Right kidney (tissue), 9 donors: ENCODE measurements at places on chromosomes 6 and 20.

GRCh38 chr20:23869520-23869919 is 10.0 kb downstream of the CST5 start:
- no peak for DNase-seq

- peak; percentile 11 for DNase-seq
These were observed 181.2 kb upstream of the SHLD1 start for GRCh38 chr20:5569021-5569420.

GRCh38 chr6:26311012-26311384 is 54.0 kb upstream of the BTN3A2 start:
- no peak for DNase-seq

DNA sequence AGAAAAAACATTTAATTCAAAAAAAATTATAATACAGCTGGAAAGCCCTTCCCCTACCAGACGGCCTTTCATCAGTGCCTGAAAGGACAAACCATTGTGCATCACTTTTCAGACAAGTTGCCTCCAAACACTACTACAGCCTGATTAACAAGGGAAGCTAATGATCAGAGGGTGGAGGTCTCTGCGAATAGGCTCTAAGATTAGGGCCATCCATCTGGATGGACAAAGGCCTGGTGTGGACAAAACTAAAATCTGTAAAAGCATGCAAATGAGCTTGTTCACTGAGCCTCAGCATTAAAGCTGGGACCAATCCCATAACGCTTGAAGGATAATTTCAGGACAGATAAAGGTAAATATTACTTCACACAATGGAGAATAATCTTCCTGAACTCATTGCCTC is 228.7 kb upstream of the PLN start:
- no peak for DNase-seq

DNA sequence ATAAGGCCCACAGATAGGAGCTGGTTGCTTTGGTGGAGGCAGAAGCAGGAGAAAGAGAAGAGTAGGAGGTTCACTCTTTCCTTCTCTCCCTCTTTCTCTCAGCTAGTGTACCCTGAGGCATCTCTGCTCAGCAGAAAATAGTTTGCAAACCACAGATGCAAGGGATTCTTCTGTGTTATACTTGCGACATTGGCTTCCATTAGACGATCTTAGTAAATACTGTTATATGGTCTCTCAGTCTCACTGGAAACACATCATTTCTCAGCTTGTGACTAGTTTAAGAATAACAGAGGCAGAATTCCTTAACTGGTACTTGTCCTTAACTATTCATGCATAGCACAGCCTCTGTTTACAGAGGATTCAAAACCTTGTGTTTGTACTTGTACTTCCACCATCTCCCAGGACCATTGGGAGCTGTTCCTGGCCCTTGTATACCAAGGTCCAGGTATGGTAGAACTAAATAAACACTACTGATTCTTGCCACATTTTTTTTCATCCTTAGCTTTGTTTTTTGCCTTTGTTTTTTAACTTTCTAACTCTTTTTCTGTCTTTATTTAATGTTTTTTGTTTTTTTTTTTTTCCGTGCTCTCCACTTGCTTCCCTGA is 218.2 kb downstream of the OTOR start:
- DNase-seq, result no peak

- no peak for DNase-seq
These were observed 150.2 kb downstream of the LRFN2 start for GRCh38 chr6:40436685-40437604.

DNA sequence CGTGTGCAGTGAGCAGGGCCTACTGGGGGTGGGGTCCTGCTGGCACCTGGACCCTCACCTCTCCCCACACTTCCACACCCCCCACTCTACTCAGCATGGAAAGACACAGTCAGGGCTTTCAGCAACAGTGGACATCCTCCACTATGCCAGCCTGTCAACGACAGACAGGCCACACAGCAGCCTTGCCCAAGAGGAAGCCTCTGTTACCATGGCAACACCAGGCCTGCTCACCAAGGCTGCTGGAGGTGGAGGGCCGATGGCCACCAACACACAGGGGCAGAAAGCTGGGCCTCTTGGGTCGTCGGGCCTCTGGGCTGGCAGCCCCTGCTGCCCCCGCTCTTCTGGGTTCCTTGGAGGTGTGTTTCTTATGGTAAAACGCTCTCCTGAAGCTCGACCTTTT is 13.6 kb downstream of the BNIP5 start:
- no peak for DNase-seq

DNA sequence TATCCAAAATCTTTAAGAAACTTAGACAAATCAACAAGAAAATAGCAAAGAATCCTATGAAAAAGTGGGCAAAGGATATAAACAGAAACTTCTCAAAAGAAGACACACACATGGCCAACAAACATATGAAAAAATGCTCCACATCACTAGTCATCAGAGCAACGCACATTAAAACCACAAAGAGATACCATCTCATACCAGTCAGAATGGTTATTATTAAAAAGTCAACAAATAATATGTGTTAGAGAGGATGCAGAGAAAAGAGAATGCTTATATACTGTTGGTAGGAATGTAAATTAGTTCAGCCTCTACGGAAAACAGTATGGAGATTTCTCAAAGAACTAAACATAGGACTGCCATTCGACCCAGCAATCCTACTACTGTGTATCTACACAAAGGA is 212.0 kb upstream of the DTNBP1 start:
- no peak for DNase-seq

DNA sequence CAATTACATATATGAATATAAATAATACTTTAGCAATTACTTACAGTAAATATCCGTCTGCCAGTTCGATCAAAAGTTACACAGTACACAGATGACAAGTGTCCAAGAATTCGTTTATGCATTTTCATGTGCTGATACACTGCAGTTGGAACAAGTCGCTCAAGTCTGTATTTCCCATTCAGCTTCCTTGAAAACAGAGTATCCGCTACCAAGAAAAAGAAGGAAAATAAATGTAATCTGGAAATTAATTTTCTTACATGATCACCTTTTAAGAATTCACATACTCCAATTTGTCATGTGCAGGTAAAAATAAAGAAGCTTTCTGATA is 35.3 kb downstream of the PHIP start:
- DNase-seq, result no peak

DNA sequence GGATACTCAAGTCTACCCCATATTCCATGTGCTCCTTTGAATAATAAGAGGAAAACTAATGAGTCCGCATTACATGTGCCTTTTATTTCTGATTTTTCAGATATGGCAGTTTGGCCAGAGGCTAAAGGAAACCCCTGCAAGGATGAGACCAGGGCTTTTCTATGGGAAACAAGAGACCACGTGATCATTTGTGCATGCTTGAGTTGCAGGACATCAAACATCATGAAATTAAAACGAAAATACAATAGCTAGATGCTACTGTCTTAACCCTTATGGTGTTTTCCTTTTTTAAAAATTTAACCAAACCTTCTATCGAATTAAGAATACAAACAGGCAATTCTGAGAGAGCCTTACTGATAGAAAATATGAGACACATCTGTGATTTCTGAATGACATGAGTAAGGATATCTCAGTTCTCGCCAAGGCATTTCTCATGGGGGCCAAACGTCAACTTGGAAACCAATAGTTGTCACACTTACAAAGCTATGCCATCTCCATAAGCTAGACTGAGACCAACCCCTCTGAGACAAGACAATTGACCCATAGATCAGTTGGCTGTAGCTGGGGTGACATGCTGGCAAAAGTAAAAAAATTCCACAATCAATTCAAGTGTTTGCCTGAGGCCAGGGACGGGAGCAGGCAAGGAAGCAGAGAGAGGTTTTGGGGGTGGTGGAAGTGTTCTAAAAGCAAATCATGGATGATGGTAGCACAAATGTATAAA is 52.8 kb downstream of the RIPOR2 start:
- DNase-seq, result no peak

- no peak for DNase-seq
These were observed 95.9 kb downstream of the NFATC2 start for GRCh38 chr20:51446656-51447055.

DNA sequence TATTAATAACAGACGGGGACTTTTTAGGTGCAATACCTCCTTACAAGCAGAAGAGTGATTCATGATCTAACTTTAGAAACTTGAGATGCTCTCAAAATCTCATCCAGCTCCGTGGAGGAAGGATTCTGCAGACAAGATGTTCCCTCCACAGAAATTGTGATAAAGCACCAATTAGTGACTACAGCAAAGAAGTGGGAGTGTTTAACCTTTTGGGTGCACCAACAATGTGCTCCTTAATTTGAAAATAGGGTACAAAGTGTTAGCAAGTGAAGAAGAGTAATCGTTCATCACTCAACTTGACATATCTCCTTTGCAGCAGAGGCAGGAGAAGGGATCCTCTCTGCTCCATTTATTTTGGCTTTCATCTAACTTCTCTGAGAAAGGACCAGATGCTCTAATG is 22.8 kb upstream of the SCP2D1 start:
- no peak for DNase-seq

DNA sequence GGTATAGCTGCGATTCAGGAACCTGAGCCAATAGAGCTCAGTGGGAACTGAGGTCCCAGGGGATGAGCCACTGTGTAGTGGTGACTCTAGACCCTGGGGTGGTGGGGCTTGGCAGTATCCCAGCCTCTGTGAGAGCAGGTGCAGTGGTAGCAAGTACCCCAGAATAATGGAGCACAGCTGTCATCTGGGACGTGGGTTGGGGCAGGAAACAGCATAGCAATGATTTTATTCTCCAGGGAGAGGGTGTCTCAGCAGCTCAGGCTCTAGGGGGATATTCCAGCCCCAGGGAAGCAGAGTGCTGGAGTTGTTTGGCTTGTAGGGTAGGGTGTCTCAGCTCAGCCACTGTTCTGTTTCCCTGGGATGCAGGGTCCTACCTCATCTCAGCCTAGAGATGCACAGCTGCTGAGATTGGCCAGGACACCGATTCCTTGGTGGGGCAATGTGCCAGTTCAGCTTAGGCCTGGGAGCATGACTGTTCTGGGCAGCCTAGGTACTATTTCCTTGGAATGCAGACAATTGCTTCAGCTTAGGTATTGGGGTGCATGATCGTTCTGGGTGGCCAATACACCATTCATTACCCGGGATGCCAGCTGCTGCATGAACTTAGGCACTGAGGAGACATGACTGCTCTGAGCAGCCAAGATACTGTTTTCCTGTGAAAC is 34.0 kb upstream of the NUP153 start:
- no peak for DNase-seq

DNA sequence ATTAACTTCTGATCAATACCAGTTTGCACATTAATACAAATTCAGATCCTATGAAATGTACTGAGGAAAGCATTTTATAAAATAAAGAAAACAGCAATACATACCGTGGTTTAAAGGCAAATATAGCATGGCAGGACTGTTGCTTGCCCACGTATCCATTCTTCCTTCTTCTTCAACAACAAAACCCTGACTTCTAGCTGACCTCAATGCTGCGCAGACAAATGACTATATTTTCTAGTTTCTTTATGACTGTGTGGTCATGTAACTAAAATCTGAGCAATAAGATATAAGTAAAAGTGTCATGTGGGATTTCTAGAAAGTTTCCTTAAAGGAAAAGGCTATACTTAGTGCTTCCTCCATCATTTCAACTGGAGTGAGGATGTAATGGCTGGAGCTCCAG is 85.0 kb downstream of the CDC40 start:
- no peak for DNase-seq

DNA sequence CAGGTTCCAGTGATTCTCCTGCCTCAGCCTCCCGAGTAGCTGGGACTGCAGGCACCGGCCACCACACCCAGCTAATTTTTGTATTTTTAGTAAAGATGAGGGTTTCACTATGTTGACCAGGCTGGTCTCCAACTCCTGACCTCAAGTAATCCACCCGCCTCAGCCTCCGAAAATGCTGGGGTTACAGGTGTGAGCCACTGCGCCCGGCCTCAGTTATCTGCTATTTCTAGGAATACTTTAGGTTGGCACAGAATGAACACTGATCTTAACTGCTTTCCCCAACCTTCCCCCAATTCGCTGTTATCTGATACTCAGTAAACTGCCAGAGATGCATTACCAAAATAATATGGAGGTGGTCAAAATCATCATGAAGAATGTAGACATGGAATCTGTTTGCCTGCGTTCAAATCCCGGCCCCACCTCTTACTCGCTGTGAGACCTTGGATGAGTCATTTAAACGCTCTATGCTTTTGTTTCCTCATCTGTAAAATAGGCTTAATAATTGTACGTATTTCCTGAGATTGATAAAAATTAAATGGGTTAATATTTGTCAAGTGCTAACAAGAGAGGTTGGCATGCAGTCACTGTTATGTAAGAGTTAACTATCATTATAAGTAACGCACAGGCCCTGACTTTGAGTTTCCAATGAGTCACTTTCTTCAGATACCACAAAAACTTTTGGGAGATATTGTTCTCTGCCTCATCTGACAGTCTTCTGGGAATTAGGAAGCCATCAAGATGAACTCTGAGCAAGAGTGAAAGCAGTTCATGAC is 44.5 kb upstream of the NCOA3 start:
- DNase-seq, result no peak

DNA sequence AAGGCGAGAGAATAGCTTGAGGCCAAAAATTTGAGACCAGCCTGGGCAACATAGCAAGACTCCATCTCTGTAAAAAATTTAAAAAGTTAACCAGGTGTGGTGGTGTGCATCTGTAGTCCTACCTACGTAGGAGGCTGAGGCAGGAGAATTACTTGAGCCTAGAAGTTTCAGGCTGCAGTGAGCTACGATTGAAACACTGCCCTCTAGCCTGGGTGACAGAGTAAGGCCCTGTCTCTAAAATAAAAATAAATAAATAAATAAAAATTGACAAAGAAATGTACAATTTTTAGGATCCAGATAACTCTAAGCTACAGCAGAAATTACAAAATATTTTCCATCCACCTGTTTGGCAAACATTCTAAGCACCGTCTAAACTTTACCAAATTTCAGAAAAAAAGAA is 941.0 kb upstream of the ADGRB3 start:
- DNase-seq, result no peak

GRCh38 chr6:6484681-6485080 is 103.8 kb upstream of the LY86 start:
- no peak for DNase-seq
